ENCODE measurements at places on chromosomes 3 and 15.

- no peak for DNase-seq
Observed at GRCh38 chr3:43902415-43902814, 211.7 kb downstream of the ABHD5 start.

DNA sequence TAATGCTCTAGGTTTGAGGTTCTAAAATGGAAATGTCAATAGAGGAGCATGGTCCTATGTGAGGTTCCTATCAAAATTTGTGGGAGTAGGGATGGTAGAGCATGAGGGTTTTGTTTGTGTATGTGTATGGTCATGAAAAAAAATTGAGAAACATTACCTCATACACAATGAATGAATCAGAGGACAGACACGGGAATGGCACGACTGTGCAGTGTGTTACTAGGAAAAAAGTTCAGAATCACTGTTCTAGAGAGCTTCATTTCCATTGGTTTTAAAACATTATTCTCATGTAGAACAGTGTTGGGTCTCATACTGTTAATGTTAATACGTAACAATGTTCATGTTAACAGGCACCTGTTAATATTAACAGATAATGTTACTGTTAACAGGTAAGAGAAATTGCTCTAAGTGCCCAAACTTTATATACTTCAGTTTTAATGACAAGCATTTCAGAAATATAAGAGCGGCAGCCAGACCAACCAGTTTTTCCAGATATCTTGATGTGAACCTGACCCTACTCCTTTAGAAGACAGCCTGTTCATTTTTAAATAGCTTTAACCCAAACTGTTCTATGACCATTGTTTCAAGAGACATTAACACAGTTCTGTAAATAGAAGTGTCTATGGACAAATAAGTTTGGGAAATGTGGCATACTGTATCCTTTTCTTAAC, 48.0 kb downstream of the SLC15A2 start:
- DNase-seq: no peak

GRCh38 chr3:129412542-129413198, 15.8 kb downstream of the EFCAB12 start:
- no peak for DNase-seq

- DNase-seq: no peak
Observed at GRCh38 chr3:141793476-141794260, 30.5 kb downstream of the GRK7 start.

- DNase-seq: no peak
Observed at GRCh38 chr15:71093054-71094024, 21.9 kb upstream of the THSD4 start.

DNA sequence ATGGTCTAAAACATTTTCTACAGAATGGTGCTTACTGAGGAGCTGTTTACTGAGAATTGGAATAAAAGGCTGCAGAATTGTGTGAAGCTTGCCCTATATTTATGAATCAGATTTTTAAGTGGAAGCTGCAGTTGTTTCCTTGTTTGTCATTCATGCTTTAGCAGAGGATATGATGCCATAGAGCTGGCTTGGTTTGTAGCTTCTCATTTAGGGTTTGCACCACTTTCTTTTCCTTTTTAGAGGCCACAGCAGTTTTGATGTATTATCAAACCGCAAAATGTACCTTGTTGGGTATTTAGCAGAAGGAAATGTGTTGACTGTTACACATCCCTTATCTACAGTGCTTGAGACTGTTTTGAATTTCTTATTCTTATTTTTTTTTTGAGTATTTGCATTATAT, 66.2 kb downstream of the RASA2 start:
- no peak for DNase-seq

GRCh38 chr3:184354121-184354728, 7.2 kb downstream of the CLCN2 start:
- no peak for DNase-seq

GRCh38 chr15:86247249-86247955, 167.7 kb downstream of the AGBL1 start:
- DNase-seq: no peak

DNA sequence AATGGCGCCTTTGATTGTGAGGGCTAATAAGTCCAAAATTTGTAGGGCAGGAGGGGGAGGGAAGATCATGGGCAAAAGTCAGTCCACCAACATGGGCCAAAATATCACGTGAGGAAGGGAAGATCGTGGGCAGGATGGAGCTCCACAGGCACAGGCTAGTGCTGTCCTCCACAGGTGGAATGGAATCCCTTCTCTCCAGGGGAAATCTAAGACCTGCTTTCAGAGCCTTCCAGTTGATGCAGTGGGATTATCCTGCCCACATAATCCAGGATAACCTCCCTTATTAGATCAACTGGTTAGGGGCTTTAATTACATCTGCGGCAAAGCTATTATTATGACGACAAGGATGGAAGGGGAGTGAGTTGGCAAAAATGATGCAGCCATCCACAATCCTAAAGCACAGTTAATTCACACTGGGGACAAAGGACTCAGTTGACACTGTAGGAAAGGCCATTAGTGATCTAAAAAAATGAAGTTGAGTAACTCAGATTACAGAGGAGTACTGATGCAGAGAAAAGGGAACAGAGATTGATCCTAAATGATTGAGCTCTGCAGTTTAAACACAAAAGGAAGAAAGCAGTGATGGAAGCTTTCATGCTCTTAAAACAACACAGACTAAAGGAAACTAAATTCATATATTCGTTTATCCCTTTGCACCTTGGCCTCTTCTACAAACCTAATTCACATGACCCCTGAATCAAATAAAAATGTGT, 159.8 kb downstream of the AKAP13 start:
- DNase-seq: no peak

DNA sequence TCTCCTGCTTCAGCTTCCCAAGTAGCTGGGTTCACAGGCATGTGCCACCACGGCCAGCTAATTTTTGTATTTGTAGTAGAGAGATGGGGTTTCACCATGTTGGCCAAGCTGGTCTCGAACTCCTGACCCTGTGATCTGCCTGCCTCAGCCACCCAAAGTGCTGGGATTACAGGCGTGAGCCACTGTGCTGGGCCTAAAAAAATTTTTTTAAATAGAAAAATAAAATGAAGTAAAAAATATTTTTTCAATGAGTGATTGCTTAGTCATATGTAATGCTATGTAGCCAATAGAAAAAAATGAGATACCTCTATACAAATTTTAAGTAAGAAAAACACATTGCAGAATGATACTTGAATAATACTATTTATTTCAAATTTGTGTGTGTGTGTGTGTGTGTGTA, 27.9 kb upstream of the SLC30A4 start:
- peak; percentile 8 for DNase-seq

- DNase-seq: no peak
Observed at GRCh38 chr3:45100981-45101407, 45.2 kb downstream of the CDCP1 start.

GRCh38 chr3:99482191-99482590, 156.2 kb upstream of the COL8A1 start:
- no peak for DNase-seq

- no peak for DNase-seq
Observed at GRCh38 chr15:67137319-67137718, 71.9 kb downstream of the SMAD3 start.

GRCh38 chr3:72126441-72127223, 341.7 kb upstream of the PROK2 start:
- no peak for DNase-seq

GRCh38 chr15:98384328-98385029, 263.9 kb upstream of the IGF1R start:
- no peak for DNase-seq

GRCh38 chr3:183085634-183086390, 13.5 kb downstream of the MCCC1 start:
- peak; percentile 52 for DNase-seq

- DNase-seq: no peak
Observed at GRCh38 chr3:124800511-124801258, 70.4 kb downstream of the UMPS start.

- no peak for DNase-seq
Observed at GRCh38 chr3:72595927-72596610, 252.2 kb downstream of the SHQ1 start.

DNA sequence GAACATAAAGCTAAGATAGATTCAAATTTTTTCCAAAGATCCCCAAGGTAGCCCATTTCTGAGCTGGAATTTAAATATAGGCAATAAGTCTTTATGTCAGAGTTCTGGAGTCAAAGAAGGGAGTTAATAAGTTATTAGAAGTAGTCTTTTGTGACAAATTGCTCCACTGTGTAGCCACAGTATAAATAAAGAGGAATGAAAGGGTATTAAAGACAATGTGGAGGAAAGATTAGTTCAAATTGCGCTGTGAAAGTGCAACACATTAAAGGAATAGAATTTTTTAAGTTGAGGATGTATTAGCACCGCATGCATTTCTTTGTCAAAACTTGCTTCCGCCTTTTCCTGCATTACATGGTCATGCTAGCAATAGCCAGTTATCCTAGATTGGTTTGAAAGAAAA, 666.6 kb upstream of the CCDC54 start:
- no peak for DNase-seq

DNA sequence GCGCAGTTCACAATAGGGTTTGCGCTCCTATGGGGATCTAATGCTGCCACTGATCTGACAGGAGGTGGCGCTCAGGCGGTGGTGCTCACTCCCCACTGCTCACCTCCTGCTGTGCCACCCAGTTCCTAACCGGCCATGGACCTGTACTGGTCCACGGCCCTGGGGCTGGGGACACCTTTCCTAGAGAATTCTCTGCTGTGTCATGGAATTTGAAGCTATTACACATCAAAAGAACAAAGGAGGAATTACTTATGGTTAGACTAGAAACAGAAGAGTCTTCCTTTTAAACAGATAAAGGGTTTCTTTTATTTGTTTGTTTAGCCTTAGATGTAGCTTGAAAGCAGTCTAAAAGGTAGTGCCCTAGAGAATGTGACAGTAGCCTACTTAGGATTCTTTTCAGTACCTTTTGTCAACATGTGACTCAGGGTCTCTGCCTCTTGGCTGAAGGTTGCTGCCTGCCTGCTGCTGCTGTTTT, 50.3 kb downstream of the PAK2 start:
- DNase-seq: no peak

DNA sequence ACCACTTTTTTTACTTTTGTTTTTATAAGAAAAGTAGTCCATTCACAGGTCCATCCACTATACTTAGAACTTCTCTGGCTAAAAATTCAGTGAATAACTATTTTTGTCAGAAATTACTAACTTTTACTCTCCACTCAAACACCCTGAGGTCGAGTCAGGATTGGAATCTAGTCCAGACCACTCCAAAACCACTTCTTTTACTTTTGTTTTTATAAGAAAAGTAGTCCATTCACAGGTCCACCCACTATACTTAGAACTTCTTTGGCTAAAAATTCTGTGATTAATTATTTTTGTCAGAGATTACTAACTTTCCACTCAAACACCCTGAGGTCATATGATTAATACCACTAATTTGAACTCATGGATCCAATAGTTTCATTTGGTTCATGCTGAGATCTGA, 239.4 kb downstream of the RORA start:
- DNase-seq: no peak

Data from non-pigmented ciliary epithelial cell (primary cell).